ENCODE measurements at places on chromosomes 11 and 22. TPM values are rescaled to one million over a fixed set of nuclear protein-coding genes. Genes with fewer than 3 reads are reported as not detected.

Gene RIMBP3C
- total RNA-seq = 0.50 TPM

Gene RGL4
- not detected for total RNA-seq

Gene OR6X1
- total RNA-seq = not detected

Gene TMEM121B
- under 0.01 TPM for total RNA-seq

Gene P4HA3
- 4.1 TPM for total RNA-seq

Gene HBE1
- 0.33 TPM for total RNA-seq

Gene CCDC87
- total RNA-seq = 0.33 TPM

Gene PDE3B
- total RNA-seq = 11.2 TPM

Gene P2RY6
- total RNA-seq = 0.26 TPM

Gene OR8J3
- total RNA-seq = not detected

Gene ZP1
- total RNA-seq = under 0.01 TPM

Gene RASD2
- total RNA-seq = under 0.01 TPM

Gene ANKK1
- under 0.01 TPM for total RNA-seq

Gene NAV2
- 14.0 TPM for total RNA-seq

Gene ART5
- total RNA-seq = 0.77 TPM

Gene ACRV1
- 0.26 TPM for total RNA-seq

Gene MRGPRX3
- not detected for total RNA-seq

Gene NCR3LG1
- 4.5 TPM for total RNA-seq

Gene TEF
- 14.9 TPM for total RNA-seq

Gene OR5P2
- total RNA-seq = not detected

Gene NADSYN1
- 81.7 TPM for total RNA-seq

Gene ARVCF
- 15.7 TPM for total RNA-seq

Gene CALCA
- not detected for total RNA-seq

Gene MRGPRD
- total RNA-seq = not detected

Gene SYCE3
- total RNA-seq = not detected

Gene NAT10
- 14.4 TPM for total RNA-seq

Data from fibroblast of lung (primary cell).